Uterus (tissue), 4 donors: ENCODE measurements at places on chromosomes 5 and 9.

DNA sequence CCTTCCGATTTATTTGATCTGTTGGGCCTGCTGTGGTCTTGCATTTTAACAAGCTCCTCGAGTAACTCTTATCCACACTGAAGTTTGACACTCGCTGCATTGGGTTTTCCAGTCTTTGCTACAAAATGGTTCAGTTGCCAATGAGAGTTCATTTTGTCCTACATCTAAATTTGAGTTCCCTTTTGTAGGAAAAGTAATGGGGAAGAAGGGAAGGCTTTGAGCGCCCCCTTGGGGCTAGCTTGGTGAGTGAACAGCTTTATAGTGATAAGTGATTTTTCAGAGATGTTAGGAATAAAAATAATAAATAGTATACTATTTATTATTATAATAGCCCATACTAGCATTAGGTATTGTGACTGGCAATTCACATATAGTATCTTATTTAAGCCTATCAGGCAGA, 89.9 kb upstream of the GNAQ start:
- peak; percentile 44 for DNase-seq

DNA sequence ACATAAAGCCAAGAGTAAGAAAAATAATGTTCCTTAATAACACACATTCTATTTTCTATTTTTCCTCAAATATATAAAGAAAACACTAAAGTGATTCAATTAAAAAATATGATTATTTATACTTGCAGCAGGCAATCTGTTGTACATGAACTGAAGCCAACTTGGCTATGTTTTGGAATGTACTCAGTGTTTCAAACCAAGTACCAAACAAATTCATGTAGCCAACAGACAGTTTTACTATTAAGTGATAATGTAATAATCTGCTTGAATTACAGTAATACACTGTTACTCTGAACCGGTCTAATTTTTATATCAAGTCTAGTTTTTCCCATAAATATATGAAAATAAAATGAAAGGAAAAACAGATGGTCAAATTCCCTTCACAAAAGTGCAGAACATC, 58.0 kb downstream of the CEP120 start:
- no peak for DNase-seq

DNA sequence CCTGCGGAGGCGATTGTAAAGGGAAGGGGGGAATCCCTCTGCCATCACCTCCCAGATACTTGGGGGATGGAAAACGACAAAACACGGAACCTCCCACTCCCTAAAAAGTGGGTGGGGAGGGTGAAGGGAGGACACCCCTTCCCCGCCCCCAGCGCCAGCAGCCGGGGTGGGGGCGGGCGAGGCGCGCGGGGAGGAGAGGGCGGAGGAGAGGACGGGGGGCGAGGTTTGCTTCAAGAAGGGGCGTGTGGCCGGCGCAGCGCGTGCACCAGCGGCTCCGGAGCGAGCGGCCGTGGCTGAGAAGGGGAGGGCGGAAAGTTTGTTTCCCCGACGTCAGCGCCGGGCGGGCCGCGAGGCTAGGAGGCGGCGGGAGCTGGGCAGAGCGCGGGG, at the start of gene PRRX2:
PRRX2 (plus strand) TSS at position 259 of the 387 bp plus-strand sequence. CDS start 221 bp downstream, outside the sequence.
- no peak for DNase-seq

GRCh38 chr9:126144196-126144595, 182.4 kb upstream of the MVB12B start:
- DNase-seq, result no peak

DNA sequence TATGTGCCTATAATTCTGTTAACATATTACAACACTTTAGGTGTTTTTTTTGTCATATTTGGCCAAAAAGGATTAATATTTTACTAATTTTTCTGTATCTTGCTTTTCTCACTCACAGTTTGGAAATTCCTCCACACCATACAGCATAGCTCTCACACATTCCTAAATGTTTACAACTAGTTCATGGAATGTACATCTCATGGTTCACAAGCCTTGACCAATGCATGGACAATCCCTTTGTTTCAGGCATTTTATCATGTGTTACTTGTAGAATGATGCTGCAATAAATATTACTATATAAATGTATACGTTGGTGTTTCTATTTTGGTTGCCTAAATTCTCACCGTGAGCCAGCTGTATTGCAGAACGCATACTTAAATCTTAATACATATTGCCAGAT, 80.5 kb upstream of the SPATA31C2 start:
- DNase-seq, result no peak
